ENCODE measurements at places on chromosomes 3 and 15.

- DNase-seq = no peak
Measured at GRCh38 chr15:58525991-58526421, 94.2 kb downstream of the LIPC start.

GRCh38 chr3:108145578-108145977, 54.7 kb upstream of the CD47 start:
- no peak for DNase-seq

GRCh38 chr3:72968266-72968664, 28.3 kb upstream of the PPP4R2 start:
- DNase-seq = no peak

DNA sequence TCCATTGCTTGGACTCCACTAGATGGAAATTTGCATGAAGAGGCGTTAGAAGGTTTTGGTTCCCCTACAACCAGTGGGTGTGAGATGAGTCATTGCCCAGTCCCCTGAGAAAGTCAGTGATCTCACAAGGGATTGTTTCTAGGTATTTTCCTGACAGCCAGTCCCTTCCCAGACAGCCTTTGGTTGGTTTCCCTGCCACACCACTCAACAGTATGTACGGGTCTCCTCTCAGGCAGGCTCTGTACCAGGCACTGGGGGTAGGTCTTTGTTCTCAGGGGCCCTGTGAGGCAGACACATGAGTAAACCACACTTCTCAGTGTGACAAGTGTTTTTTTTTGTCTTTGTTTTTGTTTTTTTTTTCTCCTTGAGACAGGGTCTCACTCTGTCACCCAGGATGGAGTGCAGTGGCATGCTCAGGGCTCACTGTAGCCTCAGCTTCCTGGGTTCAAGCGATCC, 4.0 kb downstream of the LAMP3 start:
- DNase-seq = peak; percentile 91

GRCh38 chr15:28948036-28948435, 62.3 kb downstream of the APBA2 start:
- no peak for DNase-seq

DNA sequence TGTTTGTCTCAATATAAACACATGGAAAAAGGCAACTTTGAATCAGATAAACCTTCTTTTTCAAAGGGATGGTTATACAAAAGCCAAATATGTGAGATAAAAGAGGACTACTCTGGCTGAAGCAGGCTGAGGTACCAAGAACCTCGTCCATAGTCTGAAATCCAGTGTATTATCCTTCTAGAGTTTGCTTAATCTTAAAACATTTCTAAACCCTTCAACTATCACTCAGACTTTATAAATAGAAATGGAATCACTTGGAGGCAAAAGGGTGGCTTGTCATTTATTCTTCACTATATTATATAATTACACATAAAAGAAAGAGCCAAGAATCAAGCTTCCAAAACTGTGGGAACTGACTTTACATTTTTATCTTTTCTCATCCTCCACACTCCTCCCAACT, 303.6 kb downstream of the PLCL2 start:
- DNase-seq = no peak

GRCh38 chr3:53282581-53282980, 26.8 kb upstream of the TKT start:
- no peak for DNase-seq

Measured in GM20000 (cell line).